ENCODE measurements at places on chromosomes 6 and 20. TPM values are rescaled to one million over a fixed set of nuclear protein-coding genes. Genes with fewer than 3 reads are reported as not detected.
A peak's percentile ranks its signal among the peaks of the same experiment; 100 is the strongest.

- DNase-seq, result no peak
These were observed 217.2 kb downstream of the LAMA2 start for GRCh38 chr6:129100164-129100563.

GRCh38 chr6:148892247-148892646 lies 145.4 kb downstream of the UST start:
- DNase-seq, result no peak

DNA sequence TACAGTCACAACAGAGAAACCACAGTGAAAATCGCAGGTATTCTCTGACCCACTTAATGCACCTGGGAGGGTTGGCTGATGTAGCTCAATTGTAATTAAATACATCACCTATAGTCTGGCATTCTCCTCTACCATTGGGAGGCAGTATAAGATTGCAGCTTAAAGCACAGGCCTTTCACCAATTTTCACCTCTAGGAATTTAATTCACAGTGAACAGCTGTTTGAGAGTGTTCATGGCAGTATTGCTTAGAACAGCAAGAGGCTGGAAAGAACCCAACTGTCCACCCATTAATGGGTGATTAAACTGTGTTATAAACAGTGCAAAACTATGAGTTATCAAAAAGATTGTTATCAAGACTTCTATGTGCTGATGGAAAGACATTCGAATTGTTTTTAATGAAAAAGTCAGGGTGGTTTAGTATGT lies 2.0 kb downstream of the EDEM2 start:
- DNase-seq, result no peak

GRCh38 chr6:12842658-12843057 lies 126.1 kb downstream of the PHACTR1 start:
- DNase-seq, result no peak

GRCh38 chr6:138487102-138487604 lies 12.1 kb downstream of the NHSL1 start:
- no peak for DNase-seq

DNA sequence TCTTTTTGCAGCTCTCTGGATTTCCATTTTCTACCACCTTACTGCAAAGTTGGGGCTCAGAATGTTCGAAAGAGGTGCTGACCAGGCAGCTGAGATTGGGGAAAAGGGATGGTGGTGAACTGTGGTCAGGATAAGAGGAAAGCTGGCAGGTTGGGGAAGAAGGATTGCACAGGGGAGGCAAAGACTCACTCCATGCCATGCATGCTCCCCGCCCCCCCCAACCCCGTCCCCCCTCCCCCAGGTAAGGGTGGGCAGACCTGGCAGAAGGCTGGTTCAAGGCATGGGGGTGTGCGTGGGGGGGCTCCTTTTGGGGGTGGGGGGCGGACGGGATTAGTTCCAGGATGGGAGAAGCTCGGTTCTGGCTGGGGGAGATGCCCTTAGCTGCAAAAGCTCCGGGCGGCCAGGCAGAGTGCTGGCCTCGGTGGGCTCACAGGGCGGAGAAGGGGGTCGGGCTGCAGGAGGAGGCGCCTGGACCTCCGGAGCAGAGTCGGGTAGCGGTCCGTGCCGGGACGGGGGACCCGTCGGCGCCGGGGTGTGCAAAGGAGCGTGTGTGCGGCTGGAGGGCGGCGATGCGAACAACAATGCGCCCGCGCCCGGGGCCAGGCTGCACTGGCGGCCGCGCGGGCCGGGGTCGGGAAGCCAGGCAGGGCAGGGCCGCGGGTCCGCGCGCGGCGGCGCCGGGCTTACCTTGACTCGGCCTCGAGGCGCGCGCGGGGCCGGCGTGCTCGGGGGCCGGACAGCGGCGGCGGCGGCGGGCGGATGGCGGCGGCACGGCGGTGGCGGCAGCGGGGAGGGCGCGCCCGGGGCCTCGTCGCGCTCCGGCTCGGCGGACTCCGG lies 880 bp downstream of the ADNP start:
- DNase-seq, result no peak

DNA sequence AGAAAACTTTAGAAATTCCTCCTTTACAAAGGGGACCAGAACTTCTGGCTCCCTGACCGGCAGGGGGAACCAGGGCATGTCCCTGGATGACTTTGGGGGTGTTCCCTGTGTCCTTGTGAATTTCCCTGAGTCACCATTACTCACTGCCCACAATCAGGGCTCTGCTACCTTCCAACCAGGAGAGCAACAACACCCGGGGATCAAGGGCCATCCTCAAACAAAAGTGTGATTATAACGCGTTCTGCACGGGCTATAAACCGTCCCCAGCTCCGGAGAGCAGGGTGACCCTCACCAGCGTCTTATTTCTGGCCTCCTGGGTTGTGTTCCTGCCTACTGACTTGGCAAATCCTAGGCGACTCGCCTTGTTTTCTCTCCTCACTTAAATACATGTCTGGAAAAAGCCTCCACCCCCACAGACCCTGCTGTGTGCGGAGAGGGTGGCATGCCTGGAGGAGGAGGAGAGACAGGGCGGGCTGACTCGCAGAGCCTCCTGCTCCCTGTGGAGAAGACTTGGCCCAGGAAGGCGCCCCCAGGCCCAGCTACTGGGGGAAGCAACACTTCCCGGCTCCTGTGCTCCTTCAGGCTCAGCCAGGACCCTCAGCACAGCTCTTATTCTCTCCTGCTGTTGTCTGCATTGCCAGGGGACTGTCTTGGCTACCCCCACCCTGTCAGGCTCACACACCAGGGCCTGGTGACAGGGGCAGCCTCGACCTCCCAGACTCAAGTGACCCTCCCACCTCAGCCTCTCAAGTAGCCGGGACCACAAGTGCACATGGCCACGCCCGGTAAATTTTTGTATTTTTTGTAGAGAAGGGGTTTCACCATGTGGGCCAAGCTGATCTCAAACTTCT lies 54.1 kb downstream of the FGD2 start:
- no peak for DNase-seq

DNA sequence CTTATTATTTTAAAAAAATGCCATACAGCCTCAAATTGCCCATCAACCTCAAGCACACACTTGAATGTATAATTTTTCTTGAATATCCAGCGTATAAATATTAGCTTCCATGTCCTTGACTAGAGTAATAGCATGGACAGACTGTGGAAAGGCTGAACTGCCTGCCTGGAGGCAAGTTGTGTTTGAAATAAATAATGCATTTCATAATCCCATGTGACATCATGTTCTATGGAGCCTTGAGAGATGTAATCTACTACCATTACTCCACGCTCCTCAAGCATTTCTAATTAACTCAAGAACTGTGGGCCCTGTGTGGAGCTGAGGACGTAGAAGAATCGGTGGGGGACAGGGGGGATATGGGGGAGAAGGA lies 94.2 kb downstream of the CDS2 start:
- DNase-seq, result no peak

GRCh38 chr6:57822896-57823358 lies 505.5 kb downstream of the PRIM2 start:
- no peak for DNase-seq

DNA sequence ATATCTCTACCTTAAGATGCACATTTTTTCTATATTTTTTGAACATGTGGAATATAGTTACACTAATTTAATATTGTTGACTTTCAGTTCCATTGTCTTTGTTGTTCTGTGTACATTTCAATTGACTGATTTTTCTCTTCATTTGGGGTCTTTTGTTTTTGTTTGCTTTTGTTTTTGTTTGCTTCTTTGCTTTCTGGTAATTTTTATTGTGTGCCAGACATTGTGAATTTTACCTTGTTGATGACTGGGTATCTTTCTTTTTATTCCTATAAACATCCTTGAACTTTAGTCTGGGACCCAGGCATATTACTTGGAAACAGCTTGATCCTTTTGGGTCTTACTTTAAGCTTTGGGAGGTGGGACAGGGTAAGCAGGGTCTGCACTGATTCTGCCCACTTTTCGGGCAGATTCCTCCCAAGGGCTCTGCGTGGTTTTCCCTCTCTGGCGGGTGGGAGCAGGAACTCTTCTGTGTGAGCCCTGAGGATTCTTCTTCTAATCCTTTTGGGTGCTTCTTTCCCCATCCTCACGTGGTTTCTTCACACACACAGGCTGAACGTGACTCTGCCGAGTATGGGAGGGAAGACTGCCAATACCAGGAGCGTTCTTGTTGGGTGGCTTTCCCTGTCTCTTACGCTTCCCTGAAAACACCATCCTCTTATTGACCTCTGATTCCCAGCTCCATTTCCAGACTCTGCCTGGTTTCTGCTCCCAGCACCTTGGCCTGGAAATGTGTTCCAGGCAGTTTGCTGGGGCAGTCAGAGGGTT lies 200.5 kb downstream of the ARID1B start:
- no peak for DNase-seq

- no peak for DNase-seq
These were observed 24.4 kb downstream of the FOXQ1 start for GRCh38 chr6:1336246-1336843.

DNA sequence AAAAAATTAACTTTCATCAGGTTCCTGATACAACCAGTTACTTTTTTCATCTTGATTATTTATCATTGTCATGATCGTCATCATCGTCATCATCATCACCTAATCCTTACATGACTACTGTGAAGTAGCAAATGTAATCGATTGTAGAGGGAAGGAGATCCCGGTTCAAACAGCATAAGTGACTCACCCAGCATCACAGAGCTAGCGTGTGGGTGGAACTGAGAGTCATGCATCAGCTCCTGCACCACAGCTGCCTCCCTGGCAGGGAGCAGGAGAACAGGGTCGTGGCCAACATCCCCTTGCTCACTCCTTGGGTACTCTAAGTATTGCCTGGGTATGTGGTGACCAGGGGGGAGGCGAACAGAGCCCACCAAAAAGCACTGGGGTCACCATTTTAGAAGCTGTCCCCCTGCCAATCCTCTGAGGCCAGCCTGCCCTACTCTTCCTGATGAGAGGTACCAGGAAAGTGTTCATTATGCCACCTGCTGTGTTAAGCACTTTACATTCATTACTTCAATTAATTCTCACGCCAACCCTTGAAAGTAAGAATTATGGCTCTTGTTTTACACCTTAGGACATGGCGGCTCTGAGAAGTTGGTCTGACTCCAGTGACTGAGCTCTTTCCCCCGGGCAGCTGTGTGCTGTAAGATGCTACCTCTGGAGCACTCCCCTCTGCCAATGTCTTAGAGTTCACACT lies 425.2 kb downstream of the CD83 start:
- DNase-seq, result peak; percentile 17

DNA sequence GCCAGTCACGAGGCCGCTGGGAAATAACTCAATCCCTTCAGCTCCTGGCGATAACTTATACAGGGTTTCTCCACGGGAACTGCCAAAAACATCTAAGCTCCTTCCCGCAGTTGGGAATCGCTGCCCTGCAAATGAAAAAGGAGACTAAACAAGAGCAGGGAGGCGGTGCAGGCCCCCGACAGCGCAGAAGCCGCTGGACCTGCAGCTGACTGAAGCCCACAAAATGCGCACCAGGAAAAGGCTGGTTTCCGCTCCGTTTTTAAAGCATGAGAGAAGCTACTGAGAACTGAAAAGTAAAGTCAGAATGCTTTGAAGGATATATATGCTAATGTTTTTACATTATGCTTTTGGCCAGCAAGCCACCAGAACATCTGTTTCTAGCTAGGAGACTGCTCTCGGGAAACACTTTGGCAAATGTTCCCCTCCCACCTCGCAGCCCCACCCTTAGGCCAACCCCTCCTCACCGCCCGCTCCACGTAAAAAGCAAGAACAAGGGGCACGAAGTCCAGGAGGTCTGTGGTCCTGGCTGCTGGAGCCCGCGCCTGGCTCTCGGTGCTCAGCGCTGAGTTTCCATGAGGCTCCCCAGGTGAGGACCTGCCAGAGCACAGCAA lies 90.5 kb downstream of the SOD2 start:
- DNase-seq, result no peak

GRCh38 chr6:149089510-149089909 lies 228.0 kb upstream of the TAB2 start:
- DNase-seq, result no peak

- DNase-seq, result no peak
These were observed 27.9 kb downstream of the PCNA start for GRCh38 chr20:5091902-5092301.

GRCh38 chr6:88449770-88450169 lies 283.6 kb upstream of the CNR1 start:
- no peak for DNase-seq

Gene FOXF2
- total RNA-seq, result not detected

Gene CALHM4
- total RNA-seq, result not detected

Gene CDC5L
- total RNA-seq, result 22.0 TPM

Gene ARHGAP40
- total RNA-seq, result not detected

Gene LBP
- total RNA-seq, result not detected

Gene LY6G5C
- total RNA-seq, result 7.9 TPM

Gene RARS2
- 26.5 TPM for total RNA-seq

Gene PRKN
- 1.9 TPM for total RNA-seq
